ENCODE measurements at places on chromosomes 4 and X. TPM values are rescaled to one million over a fixed set of nuclear protein-coding genes. Genes with fewer than 3 reads are reported as not detected.

Gene SPANXN3
- total RNA-seq, result not detected

Gene ZMAT1
- total RNA-seq, result not detected

Gene AKAP4
- total RNA-seq, result not detected

Gene RAB33A
- 3.3 TPM for total RNA-seq

Gene TMEM156
- not detected for total RNA-seq

Gene CLIC2
- not detected for total RNA-seq

Gene STK26
- 1.1 TPM for total RNA-seq

Gene DRD5
- total RNA-seq, result not detected

DNA sequence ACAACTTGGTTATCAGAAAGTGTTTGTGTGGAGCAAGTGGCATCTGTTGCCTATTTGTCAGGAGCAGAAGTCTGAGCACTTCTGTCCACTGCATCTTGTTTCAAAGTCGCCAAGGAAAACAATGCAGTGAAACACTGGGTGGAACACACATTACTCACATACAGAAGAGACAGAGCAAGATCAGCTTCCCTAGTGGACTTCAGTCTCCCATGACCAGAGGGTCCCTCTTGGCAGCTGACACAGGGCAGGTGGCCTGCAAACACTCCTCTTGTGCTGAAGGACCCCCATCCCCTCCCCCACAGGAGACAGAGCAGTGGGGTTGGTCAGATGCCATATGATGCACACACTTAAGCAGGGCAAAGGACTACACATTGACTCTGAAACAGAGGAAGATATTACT, 3.6 kb upstream of the BBS12 start:
- peak; percentile 56 for DNase-seq

DNA sequence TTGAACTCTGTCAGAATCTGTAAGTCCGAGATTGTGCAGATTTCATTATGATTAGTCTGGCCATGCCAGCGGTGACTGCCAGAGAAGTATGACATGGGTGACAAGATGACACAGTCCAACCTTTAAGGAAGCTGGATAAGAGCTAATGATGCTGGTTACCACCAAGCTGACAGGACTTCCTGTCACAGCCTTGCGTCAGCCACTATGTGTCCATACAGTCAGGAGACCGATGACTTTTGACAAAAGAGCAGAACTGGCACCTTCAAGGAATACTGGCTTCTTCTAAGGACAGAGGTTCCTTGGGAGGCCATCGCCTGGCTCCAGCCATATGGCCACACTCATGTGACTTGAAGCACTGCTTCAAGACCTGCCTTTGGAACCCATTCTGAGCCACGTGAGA, 67.2 kb upstream of the TFDP3 start:
- DNase-seq, result no peak

GRCh38 chr4:4766564-4766963, 92.9 kb upstream of the MSX1 start:
- no peak for DNase-seq

DNA sequence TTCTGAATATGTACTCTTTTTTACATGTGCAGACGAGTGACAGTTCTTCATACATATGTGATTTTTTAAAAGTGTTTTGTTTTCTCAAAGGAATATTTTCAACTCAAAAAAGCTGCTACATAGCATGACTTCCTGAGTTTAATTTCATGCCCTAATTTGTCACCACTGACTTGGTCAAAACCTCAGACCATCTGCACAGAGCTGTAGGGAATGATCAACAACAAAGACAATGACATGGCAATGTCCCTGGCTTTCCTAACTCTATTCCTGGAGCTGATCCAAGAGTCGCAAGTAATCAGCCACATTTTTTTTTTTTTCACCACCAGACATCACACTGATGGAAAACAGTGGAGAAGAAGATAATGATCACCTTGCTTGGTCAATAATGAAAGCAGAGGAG, 97.7 kb downstream of the TMA16 start:
- no peak for DNase-seq

DNA sequence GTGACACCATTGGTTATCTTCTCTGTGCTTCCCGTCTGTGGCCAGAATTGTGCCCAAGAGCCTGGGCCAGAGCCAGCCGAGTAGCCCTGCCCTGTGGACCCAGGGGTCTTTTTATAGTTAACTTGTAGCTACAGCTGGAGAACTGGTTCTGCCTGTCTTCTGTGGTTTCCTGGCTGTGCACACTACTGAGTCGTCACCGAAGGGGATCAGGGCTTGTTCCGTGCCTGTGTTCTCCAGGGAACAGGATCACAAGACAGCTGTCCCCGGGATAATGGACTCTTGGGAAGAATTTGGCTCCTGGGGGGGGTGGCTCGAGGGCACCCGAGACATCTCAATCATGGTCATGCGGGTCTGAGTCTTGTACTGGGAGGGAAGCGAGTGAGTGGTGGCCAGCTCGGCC, 22.1 kb upstream of the OPN1LW start:
- no peak for DNase-seq

DNA sequence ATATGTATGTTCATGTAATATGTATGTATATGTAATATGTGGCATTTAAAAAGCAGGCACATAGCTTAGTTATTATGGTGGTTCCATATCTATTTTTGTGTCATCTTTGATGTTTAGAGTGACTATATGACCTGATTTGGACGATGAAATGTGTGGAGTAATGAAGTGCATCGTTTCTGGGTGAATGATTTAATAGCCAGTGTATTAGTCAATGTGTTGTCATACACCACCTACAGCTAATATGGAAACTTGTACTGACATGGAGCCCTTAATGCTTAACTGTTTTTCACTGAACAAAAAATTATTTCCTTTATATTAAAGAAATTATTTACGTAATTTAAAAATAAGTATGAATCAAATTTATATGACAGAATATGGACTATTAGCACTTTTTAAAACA, 292.3 kb upstream of the FSTL5 start:
- no peak for DNase-seq

- DNase-seq, result no peak
These were observed 122.5 kb downstream of the MAGEE1 start for GRCh38 chrX:76550016-76550415.

GRCh38 chrX:88439935-88440334, 307.1 kb upstream of the CPXCR1 start:
- no peak for DNase-seq

DNA sequence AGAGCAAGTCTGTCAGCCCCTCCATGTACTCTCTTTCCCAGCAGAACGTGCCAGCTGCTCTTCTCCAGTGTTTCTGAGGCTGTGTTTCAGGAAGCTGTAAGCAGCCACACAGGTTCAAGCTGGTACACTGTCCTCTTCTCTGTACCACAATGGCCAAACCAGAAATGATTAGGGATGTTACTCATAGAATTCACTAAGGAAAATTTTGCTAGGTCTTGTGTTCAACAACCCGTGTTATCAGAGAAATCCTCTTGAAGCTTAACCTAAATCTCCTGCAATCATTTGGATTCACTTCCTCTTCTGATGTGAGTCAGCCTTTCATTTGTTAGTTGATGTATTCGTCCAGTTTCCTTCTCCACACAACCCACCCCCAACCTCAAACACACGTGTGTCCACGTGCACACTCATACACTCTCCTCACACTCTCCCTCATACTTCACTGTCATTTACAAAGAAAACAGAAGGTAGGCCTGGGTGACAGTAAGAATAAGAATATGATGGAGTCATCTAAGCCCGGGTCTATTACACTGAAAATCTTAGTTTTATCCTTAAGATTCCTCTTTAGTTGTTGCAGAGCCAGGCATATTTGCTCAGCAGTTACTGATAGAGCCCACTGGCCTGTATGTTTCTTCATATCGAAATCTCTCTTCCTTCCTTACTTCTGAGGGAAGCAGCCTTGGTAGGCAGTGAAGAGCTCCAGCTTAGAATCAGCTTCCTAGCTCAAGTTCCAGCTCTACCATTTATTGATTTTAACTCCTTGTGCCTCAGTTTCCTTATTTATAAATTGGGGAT, 63.4 kb downstream of the DCUN1D4 start:
- DNase-seq, result no peak

DNA sequence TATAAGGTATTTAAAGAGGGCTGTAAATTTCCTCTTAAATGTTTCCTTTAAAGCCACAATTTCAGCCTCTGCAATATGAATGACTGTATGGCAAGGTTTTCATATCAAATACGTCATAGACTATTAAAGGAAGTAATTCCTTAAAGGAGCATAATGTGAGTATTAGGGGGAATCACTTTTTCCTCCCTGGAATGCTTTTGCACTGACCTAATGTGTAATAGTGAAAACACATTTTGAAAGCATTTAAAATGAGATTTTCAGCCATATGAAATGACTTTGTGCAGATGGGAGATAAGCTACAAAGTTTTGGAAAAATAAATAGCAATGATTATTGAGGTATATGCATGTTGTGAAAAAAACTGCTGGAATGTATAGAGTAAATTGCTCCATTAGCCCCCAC, 17.6 kb downstream of the SLIT2 start:
- DNase-seq, result no peak

- DNase-seq, result peak; percentile 86
These were observed 665 bp upstream of the LRPAP1 start for GRCh38 chr4:3532751-3533422.

DNA sequence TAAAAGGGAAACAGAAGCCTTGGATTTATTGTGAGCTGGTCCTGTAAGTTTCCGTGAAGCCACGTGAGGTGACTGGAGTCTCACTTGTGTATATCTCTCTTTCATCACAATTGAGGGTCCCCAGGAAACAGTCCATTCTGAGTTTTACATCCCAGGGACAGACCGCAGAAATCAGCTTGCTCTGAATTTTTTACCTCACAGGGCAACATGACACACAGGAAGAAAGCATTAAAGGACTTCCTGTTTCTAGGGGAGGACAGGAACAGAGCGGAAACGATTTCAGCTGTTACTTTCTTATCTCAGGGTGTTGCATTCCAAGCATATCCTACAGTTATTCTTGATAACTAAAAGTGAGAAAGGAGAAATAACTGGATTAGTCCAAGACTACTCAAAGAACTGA, 553.5 kb downstream of the TRAM1L1 start:
- no peak for DNase-seq

DNA sequence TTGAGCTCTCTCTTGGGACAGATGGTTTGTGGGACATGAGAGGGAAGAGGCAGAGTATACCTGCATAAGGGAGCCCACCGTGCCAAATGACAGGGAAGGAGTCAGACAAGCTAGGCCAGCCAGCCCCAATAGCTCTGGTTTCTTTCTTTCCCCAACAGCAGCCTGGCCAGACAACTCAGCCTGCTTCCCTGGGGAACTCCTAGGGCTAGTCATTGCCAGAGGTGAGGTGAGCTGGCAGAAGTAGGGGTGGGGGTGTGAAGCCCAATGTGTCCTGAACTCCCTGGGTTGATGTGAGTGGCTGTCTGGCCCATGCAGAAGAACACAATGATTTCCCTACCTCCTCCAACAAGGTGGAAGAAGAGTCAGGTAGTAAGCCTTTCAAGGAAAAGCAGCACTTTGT, 135.5 kb downstream of the AMMECR1 start:
- peak; percentile 69 for DNase-seq

- DNase-seq, result no peak
These were observed 118.0 kb downstream of the PWWP3B start for GRCh38 chrX:106286053-106286650.

- no peak for DNase-seq
These were observed 129.3 kb downstream of the AMELX start for GRCh38 chrX:11422525-11422857.

GRCh38 chr4:6644792-6645530, 4.5 kb downstream of the MRFAP1 start:
- no peak for DNase-seq

All from GM23248 (cell line).